ENCODE measurements at places on chromosomes 4 and X.
A peak's percentile ranks its signal among the peaks of the same experiment; 100 is the strongest.

DNA sequence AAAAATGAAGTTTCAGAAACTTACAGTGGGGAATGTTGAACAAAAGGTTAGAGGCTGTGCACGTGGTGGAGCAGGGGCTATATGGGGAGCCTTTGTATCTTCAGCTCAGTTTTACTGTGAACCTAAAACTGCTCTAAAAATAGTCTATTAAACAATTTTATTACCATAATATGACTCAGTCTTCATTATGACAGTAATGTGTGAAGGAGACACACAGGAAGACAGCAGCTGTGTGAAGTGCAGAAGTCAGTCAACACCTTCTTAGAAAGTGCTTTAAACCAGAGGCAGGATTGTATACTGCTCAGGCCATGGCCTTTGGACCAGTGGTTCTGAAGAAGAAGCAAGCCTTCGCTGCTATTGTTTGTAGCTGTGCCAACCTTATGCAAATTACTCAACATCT, 89.7 kb downstream of the ARHGAP10 start:
- DNase-seq, result peak; percentile 23

GRCh38 chr4:6179362-6179761, 21.0 kb downstream of the JAKMIP1 start:
- DNase-seq, result no peak

- DNase-seq, result no peak
Measured at GRCh38 chrX:3514996-3515395, 168.5 kb upstream of the MXRA5 start.

GRCh38 chr4:10783351-10783750, 98.8 kb upstream of the CLNK start:
- no peak for DNase-seq

- peak; percentile 59 for DNase-seq
Measured at GRCh38 chrX:77426811-77427210, 20.4 kb upstream of the FGF16 start.
